ENCODE measurements at places on chromosomes 1 and 21.

- DNase-seq: no peak
Measured at GRCh38 chr1:197981561-197981960, 64.4 kb downstream of the LHX9 start.

GRCh38 chr1:9149151-9149550 is 20.2 kb upstream of the GPR157 start:
- no peak for DNase-seq

- DNase-seq: no peak
Measured at GRCh38 chr1:43957407-43958040, 10.8 kb downstream of the IPO13 start.

- no peak for DNase-seq
Measured at GRCh38 chr1:236904892-236905741, 99.1 kb downstream of the MT1HL1 start.

DNA sequence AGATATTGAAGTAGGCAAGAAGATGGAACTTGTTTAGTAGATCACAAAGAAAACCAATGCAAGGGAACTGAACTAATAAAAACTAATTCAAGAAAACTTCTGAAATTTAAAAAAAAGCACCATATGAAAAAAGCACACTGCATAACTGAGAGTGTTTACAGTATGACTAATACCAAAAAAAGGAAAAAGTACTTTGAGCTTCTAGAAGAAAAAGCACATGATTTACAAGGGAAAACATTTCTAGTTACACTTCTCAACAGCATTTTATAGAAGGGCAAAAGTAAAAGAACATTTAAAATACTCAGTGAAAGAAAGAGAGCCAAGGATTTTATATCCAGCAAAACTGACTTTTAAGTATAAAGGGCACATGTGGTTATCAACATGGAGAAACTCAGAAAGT is 233.6 kb downstream of the RPS6KC1 start:
- no peak for DNase-seq

DNA sequence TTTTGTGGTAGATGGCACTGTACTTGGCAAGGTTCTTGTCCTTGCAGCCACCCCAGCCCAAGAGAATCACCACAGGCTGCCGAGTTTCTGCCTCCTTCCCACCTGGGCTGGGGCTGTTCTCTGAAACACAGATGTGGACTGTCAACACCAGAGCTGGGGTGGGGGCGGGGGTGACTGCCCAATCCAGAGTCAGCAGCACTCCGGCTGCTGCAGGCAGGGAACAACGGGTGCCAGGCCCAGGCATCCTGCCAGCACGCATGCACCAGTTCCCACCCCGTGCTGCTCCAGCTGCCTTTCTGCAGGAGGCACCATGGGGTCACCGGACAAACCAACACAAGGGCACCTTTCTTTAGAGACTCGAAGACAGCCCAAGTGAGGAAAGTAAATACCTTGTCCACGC is 14.1 kb downstream of the TMEM53 start:
- DNase-seq: no peak

GRCh38 chr21:43892984-43893535 is 28.0 kb downstream of the AGPAT3 start:
- no peak for DNase-seq

DNA sequence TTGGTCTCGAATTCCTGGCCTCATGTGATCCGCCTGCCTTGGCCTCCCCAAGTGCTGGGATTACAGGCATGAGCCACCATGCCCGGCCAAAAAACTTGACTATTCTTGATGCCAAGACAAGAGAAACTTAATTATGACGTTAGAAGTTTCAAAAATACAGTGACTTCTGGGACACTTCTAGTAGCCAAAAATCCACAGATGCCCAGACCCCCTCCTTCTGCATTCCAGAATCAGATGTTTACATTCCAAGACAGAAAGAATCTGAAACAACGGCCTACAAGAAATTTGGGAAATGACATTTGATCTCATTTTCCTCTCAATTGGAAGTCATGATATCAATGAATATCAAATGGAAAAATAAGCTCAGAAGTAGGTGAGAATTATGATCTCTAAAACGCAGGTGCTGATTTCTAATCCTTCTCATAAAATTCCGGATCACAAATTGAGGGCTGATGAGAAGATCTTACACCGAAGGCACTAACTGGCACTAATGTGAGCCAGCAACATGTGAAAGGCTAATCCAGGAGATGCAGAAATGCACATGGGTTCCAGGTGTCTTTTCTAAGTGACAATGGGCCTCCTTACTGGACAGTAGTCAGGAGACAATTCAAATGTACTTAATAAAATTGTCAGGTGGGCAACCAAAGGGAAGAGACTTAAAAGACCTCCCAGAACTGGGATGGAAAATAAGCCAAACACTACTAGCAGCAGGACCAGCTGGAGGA is 5.5 kb downstream of the RAB29 start:
- no peak for DNase-seq

GRCh38 chr1:201253906-201254624 is 29.2 kb upstream of the PKP1 start:
- DNase-seq: no peak

- DNase-seq: no peak
Measured at GRCh38 chr1:181169281-181169865, 80.9 kb downstream of the IER5 start.

DNA sequence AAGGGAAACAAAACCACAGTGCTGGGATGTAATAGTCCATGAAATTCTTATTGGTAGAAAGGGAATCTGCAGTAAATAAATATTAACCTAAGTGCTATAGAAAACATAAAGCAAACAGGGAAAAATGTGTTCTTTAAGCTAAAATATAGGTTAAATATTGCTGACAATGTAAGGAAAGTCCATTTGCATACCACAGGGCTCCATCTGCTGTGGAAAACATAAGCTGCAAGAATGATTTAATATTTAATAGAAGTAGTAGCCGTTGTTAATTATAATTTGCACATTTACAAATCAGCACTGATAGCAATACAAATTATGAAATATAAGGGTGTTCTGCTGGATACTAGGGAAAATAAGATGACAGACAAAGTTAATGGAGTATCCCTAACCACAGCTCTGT is 444.9 kb upstream of the PKN2 start:
- DNase-seq: no peak

GRCh38 chr1:212359794-212360479 is 54.7 kb downstream of the PACC1 start:
- DNase-seq: no peak

- no peak for DNase-seq
Measured at GRCh38 chr1:24505816-24506215, 3.2 kb downstream of the RCAN3 start.

GRCh38 chr1:98458511-98459485 is 202.7 kb upstream of the SNX7 start:
- no peak for DNase-seq

DNA sequence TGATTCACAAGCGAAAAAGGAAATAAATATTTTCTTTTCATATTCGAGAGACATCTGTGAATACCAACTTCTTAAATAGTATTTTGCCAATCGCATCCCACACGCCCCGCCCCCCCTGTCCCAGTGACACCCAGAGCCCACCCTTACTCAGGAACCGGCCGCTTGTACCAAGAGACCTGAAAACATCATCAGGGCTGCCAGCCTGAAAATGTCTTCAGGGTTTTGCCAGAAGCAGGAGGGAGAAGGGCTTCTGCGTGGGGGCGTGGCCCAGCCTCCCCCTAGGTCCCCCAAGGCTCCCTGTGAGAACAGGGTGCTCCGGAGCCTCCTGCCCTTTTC is 126.4 kb downstream of the PRDM16 start:
- DNase-seq: no peak

- DNase-seq: no peak
Measured at GRCh38 chr1:3943806-3944577, 43.9 kb upstream of the C1orf174 start.

DNA sequence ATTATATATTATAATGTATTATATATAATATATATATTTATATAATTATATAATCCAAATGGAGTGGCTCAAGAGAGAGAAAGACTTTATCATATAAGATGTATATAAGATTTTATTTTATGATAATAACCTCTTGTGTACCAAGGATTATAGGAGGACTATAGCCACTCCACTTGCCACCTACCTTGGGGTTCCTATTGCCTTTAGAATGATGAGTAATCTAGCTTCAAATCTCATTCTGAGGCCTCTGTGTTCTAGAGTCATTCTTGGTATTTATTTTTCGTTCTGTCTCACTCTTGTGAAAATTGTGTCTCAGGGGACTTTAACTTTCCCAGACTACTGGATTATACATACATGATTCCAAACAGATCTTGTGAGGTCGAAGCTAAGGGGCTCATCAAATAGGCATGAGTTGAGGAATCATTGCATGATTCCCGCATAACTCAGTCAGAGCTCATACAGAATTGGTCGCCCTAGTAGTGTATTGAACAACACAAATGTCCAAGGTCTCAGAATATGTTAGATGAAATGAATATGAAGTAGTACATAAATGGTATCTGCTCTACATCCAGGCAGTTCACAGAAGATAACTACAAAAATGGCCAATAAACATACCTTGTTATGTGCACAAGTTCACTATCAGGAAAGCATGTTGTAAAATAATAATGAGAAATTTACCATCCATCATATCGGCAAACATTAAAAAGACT is 159.5 kb upstream of the RNPC3 start:
- no peak for DNase-seq

DNA sequence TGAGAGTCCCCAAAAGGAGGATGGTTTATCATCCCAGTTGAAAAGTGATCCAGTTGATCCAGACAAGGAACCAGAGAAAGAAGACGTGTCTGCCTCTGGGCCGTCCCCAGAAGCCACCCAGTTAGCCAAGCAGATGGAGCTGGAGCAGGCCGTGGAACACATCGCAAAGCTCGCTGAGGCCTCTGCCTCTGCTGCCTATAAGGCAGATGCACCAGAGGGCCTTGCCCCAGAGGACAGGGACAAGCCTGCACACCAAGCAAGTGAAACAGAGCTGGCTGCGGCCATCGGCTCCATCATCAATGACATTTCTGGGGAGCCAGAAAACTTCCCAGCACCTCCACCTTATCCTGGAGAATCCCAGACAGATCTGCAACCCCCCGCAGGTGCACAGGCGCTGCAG is 43.3 kb downstream of the ZBTB17 start:
- no peak for DNase-seq

DNA sequence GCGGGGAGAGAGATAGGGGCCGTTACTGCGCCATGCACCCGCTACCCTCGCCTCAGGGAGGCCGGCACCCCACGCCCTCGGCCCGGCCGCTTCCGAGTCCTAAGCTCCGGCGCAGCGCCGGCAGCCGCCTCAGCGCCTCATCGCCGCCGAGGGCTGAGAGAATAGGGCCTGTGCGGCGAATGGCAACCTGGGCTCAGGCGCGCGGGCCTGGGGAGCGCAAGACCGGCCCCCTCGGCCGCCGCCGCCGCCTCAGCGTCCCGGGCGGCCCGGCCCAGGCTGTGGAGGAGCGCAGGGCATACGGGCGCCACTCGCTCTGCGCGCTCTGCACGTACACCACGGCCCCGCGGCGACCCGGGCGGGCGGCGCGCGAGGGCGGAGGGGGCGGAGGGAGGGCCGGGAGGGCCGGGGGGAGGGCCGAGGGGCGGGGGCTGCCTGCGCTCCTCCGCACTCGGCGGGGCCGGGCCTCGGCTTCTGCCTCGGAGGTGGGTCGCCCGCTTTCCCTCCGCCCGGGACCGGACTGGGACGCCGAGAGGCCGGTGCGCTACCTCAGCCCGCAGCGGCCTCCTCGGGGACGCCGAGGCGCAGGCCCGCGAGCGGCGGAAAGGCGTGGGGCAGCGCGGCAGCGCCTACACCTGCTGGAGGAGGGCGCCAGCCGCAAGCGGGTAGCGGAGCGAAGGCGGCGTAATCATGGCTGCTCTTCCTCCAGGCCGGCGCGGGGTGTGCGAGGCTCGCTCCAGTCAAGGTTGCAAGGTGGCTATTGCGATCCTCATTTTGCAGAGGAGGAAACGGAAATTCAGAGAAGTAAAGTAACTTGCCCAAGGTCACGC is at the start of gene EGLN1:
Gene EGLN1, minus strand, starts transcription at position 317 of the 827 bp plus-strand sequence. CDS start 399 bp downstream, outside the sequence.
- peak; percentile 63 for DNase-seq

DNA sequence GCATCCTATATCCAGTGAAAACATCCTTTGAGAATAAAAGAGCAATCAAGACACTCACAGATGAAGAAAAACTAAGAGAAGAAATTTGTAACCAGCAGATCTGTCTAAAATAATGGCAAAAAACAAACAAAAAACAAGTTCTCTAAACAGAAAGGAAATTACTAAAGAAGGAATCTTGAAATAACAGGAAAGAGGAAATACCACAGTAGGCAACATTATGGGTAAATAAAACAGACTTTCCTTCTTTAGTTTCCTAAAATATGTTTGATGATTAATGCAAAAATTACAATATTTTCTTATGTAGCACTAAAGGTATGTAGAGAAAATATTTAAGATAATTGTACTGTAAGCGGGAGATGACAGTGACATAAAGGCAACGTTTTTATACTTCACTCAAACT is 23.5 kb downstream of the SLC19A1 start:
- no peak for DNase-seq

DNA sequence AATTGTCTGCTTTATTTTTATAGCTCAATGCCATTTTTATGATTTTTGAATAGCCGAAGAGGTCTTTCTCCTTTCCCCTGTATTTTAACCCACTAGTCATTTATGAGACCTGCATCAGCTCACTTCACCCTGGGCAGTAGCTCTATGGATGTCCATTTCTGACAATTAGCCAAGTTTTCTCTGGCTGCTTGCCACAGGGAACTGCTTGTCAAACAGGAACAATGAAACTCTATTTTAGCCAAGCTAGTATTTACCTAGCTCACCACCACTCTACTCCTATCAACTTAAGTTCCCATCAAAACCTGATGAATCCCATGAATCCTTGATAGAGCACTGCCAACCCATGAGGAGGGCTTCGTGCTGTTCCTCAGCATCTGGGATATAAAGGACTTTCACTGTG is 406.7 kb downstream of the RWDD3 start:
- no peak for DNase-seq

- DNase-seq: no peak
Measured at GRCh38 chr1:185312361-185313138, 4.5 kb downstream of the IVNS1ABP start.

DNA sequence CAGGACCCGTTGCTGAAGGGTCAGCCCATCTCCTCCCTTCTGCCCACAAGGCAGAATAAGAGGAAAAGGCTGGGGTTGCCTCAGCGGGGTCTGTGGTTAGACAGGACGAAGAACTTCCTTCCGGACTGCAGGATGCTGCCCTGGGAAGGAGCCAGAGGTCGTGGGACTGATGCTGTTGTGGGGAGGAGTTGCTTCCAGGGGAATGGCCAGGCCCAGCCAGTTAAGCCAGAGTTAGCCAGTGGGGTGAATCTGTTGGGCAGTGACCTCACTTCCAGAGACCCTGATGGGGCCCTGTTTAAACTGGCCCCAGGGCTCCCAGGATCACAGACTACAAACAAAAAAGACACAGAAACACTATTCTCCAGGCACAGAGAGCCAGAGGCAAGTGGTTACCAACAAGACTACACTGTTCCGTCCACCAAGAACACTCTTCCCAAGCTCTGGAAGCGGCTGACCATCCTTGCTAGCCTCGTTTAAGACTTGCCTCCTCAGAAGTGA is 13.0 kb downstream of the FAM229A start:
- DNase-seq: no peak

- DNase-seq: no peak
Measured at GRCh38 chr1:172398970-172399755, 21.3 kb upstream of the C1orf105 start.

- DNase-seq: no peak
Measured at GRCh38 chr1:164440232-164440631, 118.8 kb upstream of the PBX1 start.

- no peak for DNase-seq
Measured at GRCh38 chr1:207838156-207839082, 72.5 kb downstream of the CD34 start.

- DNase-seq: no peak
Measured at GRCh38 chr1:199223936-199224335, 585.1 kb downstream of the PTPRC start.
